ENCODE measurements at places on chromosomes 6 and 20.

- DNase-seq = no peak
Observed at GRCh38 chr6:111176760-111177099, 89.4 kb downstream of the SLC16A10 start.

GRCh38 chr6:34066218-34066571 is 79.7 kb downstream of the GRM4 start:
- no peak for DNase-seq

GRCh38 chr6:75109765-75110164 is 96.1 kb downstream of the COL12A1 start:
- no peak for DNase-seq

DNA sequence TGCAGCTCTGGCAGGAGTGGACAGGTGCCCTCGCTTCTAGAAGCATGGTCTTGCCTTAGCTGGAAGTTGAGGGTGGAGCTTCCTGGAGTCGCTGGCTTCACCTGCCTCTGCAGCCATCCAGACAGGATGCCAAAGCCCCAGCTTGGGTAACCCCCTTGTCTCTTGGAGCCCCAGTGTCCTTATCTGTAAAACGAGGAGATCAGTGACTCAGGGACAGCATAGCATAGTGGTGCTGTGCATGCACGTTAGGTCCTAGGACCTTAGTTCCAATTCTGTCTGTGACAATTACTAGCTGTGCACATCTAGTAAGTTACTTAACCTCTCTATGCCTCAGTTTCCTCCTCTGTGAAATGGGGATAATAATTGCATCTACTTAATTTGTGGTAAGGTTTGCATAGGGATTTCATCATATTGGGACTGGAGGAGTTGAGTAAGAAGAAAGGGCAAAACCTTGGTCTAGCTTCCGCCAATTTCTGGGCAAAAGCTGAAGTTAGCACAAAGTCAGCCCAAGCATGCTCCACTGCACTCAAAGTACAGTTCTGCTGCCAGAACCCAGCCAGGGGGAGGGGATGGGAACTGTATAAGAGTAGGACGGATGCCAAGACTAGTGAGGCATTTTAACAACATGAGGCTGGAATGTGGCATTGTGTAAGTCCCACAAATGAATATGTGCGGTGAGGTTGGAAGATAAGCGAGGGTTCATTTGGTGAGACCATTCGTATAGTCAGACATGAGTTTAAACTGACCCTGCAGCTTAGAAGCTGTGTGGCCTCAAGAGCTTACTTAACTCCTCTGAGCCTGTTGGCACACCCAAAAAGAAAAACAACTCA is 24.5 kb downstream of the TOX2 start:
- DNase-seq = no peak

GRCh38 chr6:111536910-111537527 is 54.0 kb upstream of the REV3L start:
- no peak for DNase-seq

GRCh38 chr20:60581606-60582115 is 623.4 kb downstream of the CDH26 start:
- no peak for DNase-seq

- DNase-seq = no peak
Observed at GRCh38 chr6:117595099-117595923, 7.0 kb downstream of the GOPC start.
